AG08396 (cell line): ENCODE measurements at places on chromosomes 11 and 22.

DNA sequence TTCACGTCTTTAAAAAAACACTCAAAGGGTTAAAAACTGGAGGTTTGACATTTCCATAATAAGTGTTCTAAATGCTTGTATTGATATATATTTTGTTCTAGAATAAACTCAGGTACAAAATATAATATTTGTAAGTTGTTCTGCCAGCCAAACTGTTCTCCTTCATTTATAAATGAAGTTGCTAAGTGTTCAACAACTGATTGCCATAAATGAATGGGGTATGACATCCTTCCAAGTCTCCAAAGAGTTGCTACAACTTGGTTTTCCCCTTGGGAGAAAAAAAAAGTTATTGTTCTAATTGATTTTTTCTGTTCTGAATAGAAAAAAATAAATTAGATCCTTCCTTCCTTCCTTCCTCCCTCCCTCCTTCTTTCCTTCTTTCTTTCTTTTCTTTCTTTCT is 65.4 kb upstream of the BLID start:
- no peak for DNase-seq

DNA sequence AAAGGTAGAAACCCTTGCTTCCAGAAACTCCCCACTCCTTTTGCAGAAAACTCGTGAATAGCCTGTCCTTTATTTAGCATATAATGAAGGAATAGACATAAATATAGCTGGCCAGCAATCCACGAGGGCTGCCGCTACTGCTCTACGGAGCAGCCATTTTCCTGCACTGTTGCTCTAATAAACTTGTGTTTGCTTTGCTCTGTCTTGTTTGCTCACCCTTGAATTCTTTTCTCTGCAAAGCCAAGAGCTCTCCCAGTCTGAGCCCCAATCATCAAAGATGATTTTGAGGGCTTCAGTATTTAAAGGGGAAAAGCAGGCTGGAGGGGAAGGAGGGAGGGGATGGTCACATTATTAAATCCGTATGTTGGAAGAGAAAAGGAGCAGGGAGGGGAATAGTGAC is 16.6 kb upstream of the CHKA start:
- DNase-seq = no peak

GRCh38 chr11:43908191-43908590 is 27.6 kb downstream of the ALKBH3 start:
- no peak for DNase-seq

DNA sequence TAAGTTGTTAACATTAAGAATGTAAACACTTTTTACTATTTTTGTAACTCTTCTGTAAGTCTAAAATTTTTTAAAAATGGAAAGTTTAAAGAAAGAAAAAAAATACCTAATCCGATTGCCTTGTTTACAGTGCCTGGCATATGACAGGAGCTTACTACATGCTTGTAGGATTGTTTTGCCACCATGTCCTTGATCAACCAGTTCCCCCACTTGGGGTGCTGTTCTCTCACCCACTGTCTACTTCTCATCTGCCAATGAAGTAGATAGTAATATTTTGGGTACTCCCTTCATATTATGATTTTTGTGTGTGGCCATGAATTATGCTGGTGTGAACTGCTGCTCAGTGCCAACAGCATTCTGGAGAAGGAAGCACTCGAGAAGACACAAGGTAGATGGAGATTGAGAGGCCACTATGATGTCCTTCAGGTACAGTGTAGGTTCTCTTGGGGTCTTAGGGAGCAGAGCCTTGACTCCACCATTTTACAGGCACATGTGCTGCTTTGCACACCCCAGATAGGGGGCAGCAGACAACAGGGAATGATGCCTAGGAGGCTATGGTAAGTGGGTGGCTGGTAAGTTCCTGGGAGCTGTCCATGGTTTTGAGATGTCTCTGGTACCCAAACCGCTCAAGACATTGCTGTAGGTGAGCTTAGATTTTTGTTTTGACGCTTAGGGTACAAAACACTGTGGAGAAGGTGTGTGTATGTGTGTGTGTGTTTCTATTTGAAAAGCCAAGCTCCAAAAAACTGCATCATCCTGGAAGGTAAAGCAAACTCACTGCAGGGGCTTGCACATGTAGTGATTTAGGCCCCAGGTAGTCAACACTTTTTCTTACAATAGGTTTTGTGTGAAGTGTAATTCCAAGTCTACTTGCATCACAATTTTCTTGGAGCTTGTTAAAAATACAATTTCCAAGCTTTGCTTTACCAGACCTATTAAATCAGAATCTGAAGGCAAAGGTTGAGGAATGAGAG is 494.5 kb upstream of the LARGE1 start:
- no peak for DNase-seq
